CD4-positive, alpha-beta T cell treated with Interleukin-15 for 1 hour (primary cell): ENCODE measurements at places on chromosomes 11 and 22.

GRCh38 chr11:58358969-58359368, at the start of gene OR5B17:
OR5B17 (minus strand) TSS chr11:58359069; CDS start chr11:58359069, 0 bp downstream.
- no peak for DNase-seq

- peak; percentile 40 for DNase-seq
Measured at GRCh38 chr22:42283278-42284201, 13.1 kb upstream of the TCF20 start.

GRCh38 chr22:48823941-48824340, 1003.7 kb downstream of the BRD1 start:
- no peak for DNase-seq

- DNase-seq, result no peak
Measured at GRCh38 chr11:45641961-45642360, 23.5 kb downstream of the CHST1 start.
